Left lung (tissue), 14 donors: ENCODE measurements at places on chromosomes 4 and X. TPM values are rescaled to one million over a fixed set of nuclear protein-coding genes. Genes with fewer than 3 reads are reported as not detected.

DNA sequence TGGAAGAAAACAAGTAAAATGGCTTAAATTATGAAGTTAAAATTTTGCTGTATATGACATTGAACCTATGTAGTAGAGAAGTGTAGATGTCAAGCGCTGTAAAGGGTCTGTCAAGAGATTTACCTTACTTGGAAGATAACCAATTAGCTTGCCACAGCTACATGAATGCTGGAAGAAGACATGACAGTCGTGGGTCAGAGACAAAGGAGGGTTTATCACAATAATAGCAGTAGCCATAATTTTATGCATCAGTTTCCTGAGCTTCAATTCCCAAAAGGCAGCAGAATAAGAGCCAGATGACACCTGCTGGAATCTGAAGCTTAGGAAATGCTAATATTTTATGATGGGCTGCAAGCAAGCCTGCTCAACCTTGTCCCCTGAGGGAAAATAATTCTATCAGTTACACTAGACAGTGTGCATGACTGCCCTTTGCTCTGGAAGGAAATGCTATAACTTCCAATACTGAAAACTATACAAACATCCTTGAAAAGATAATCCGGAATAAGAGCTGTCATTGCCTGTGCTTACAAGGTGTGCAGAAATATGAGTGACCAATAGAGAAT is 292.9 kb downstream of the PRDM5 start:
- DNase-seq: no peak

DNA sequence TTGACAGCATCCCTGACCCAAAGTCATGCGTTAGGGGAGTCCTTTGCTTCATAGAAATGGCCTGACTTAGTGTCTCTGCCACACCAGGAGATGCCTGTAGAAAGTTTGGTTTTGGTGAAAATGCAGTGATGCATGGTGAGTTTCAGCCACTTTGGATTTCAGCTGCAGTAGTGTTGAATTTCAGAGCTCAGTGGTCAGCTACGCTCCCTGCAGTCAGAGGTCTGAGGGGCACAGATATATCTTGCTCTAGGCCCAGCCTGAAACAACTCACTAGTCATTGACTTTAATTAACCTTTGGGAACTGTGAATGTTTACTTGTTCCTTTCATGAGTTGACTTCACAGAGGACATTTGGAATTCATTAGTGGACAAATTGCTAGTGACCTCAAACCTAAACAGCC is 17.5 kb downstream of the RBMX2 start:
- no peak for DNase-seq

- no peak for DNase-seq
Observed at GRCh38 chr4:15719506-15719905, 16.6 kb downstream of the BST1 start.

Gene TBC1D9
- total RNA-seq: 34.0 TPM

DNA sequence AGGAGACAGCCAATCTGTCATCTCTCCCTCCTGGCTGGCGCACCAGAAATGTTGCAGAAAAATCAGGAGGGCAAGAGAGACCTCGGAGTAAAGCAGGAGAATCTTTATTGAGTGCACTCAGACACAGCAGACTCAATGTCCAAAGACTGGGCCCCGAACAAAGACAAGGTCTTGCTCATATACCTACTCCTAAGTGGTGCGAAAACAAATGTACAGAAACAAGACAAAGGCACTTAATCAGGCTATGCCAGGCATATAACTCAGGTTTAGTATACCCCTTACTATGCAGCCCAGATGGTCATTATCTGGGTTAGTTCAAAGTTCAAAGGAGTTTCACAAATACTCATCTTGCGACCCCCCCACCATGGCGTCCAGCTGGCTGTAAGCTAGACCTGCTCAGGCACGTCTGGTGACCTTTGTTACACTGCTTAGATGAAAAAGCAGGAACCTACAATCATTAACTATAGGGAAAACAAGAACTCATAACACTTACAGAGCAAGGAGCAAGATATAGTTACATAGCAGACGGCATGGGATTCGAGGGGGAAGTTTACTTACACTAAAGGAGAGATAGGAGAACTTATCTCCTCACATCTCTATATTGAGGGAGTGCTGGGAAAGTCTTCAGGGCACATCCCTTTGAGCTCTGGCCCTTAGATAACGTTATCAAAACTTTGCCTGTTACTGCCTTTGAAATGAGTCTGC is 27.5 kb downstream of the SULT1E1 start:
- DNase-seq: no peak

DNA sequence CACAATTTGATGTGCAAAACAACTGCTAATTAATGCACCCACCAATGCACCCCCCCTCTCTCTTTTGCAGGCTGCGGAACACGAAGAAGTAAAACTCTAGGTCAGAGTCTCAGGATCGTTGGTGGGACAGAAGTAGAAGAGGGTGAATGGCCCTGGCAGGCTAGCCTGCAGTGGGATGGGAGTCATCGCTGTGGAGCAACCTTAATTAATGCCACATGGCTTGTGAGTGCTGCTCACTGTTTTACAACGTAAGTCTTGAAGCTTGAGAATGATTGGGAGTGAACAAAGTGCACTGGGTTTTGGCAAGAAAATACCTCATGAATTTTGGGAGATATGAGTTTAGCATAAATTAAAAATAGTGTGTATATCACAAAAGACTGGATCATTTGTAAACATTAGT is 28.9 kb downstream of the TMPRSS11E start:
- DNase-seq: no peak

DNA sequence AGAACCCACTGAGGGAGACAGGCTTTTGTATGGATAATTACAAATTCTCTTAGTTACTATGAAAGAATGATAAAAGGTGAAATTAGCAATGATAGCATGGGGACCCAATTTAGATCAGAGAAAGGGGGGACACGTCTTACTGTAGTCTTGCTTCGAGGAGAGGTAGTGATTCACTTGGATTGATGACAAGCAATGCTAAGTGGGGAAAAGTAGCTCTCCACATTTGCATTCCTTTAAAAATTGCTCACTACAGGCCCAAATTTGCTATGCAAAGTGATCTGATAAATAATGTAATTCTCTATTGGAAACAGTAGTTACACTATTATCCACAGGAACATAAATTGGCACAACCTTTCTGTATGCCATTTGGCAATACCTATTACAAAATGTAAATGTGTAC is 42.5 kb upstream of the MAP3K15 start:
- no peak for DNase-seq

DNA sequence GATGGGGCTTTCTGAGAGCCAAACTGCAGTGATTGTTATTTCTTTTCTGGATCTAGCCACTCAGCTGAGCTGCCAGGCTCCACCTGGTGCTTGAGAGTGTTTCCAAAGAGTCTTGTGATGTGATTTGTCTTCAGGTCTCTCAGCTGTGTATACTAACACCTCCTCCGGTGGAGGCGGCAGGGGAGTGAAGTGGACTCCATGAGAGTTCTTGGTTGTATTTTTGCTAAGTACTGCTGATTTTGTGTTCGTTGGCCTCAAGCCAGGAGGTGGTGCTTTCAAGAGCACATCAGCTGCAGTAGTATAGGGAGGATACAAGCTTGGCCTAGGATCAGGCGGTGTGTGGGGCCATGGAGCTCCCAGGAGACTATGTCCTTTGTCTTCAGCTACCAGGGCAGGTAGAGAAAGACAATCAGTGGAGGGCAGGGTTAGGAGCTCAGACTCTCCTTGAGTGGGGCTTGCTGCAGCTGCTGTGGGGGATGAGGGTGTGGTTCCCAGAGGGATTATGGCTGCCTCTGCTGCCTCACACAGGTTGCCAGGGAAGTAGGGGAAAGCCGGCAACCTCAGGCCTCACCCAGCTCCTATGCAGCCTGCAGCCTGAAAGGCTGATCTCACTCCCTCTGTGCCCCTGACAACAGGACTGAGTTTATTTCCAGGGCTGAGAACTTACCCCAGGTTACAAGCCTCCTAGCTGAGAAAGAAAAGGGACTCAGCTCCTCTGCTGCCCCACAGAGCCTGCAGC is 62.4 kb downstream of the NPFFR2 start:
- peak; percentile 36 for DNase-seq

DNA sequence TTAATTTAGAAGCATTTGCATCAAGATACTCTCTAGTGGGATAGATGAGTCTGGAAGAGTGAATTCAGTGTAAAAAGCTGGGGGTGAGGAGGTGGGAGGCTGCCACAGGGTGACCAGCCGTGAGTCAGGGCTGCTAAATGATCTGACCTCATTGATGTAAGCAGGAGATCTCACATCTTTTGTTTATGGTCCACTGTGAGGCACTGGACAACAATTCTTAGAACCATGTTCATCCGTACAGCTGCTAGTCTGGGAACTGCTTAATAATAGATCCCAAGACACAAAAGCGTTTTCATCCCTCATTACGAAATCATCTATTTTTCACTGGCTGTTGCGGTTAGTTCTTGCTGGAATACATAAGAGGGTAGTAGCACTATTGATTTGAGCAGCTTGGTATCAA is 14.1 kb downstream of the KLF3 start:
- DNase-seq: no peak

- DNase-seq: no peak
Observed at GRCh38 chr4:78369679-78370078, 181.9 kb upstream of the ANXA3 start.
